NCI-H460 (cell line): ENCODE measurements at places on chromosomes 5 and 9.

- no peak for DNase-seq
Measured at GRCh38 chr9:72978744-72979143, 25.9 kb upstream of the ALDH1A1 start.

DNA sequence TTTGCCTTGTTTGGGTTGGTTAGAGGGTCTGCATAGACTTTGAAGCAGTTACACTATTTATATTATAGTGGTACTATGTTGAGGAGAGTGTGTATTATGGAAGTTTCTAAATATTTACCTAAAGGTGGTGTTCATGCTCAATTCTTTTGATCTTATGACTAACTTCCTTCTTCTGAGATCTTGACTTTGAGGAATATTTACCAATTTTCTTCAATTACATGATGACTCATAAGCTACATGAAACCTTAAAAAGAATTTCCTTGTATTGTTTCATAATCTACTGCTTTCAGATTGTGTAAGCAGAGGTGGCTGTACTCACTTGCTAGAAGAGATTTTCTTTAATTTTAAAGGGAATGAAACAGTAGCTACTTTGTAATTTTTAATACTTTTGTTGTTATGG is 276.1 kb downstream of the TAF11L14 start:
- no peak for DNase-seq

- DNase-seq: no peak
Measured at GRCh38 chr9:132187121-132187620, 25.3 kb downstream of the NTNG2 start.

DNA sequence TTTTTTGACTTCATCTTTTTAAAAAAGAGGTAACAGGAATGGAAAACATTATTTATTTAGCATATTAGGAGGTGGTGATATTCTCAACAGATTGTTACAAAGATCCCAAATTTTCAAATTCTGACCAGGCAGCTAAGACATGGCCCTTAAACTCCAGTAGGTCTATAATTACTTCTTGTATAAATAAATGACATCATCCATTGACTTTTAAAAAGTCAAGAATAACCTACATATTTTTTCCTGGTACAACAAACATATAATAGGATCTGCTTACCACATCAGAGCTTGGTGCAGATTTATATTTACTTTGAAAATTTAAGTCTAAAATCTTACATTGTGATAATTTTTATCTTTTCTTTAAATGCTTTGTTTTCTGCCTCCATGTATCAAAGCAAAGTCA is 92.2 kb upstream of the TRPM3 start:
- no peak for DNase-seq

GRCh38 chr5:141834331-141834730 is 43.9 kb downstream of the PCDH1 start:
- no peak for DNase-seq

GRCh38 chr5:55236800-55237199 is 3.4 kb upstream of the CCNO start:
- DNase-seq: no peak

DNA sequence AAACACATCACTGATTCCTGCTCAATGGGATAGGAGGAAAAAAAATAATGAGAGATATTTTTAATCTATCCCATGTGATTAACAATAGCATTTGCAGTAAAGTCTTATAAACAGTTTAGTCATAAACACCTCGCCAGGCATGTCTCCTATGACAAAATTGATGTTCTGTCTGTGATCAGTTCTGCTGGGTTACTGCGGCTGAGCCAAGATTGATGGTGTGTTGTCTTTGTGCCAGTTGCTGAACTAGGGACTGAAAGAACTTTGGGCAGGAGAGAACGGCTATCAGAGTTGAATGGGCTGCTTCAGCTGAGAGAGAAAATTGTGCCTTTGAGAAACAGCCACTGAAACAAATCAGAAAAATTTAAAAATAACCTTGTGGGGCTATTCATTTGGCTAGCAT is 37.3 kb upstream of the MAMDC2 start:
- DNase-seq: no peak

- no peak for DNase-seq
Measured at GRCh38 chr5:142925795-142926194, 155.6 kb downstream of the ARHGAP26 start.

GRCh38 chr5:116360008-116360853 is 214.4 kb downstream of the SEMA6A start:
- DNase-seq: no peak

GRCh38 chr5:207599-207998 is 10.4 kb downstream of the CCDC127 start:
- DNase-seq: no peak

- DNase-seq: no peak
Measured at GRCh38 chr5:155278532-155278931, 265.0 kb downstream of the KIF4B start.

DNA sequence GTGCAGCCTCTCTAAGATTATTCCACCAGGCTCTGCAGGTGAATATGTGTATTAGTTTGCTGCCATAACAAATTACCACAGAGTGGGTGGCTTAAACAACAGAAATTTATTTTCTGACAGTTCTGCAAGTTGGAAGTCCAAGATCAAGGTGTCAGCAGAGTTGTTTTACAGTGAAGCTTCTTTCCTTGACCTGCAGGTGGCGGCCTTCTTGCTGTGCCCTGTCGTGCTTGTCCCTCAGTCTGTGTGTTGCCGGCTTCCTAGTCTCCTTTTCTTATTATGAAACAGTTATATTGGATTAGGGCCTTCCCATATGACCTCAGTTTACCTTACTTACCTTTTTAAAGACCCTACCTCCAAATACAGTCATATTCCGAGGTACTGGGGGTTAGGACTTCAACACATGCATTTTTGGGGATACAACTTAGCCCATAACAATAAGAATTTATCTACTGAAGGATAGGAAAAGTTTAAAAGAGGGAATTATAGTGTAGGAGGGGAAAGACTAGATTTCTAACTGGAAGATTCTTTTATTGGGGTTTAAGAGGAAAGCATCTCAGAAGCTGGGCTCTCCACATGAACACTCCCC is 97.4 kb downstream of the OSTF1 start:
- peak; percentile 48 for DNase-seq

- no peak for DNase-seq
Measured at GRCh38 chr9:91391412-91391811, 29.7 kb upstream of the AUH start.

DNA sequence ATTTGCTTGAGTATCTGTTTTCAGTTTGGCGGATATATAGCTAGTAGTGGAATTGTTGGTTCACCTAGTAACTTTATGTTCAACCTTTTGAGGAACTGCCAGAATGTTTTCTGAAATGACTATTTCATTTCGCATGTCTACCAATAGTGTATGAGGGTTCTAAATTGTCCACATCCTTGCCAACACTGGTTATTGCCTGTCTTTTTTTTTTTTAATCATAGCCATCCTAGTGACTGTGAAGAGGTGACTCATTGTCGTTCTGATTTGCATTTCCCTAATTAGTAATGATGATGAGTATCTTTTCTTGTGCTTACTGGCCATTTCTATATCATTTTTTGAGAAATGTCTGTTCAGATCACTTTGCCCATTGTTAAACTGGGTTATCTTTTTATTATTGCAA is 52.5 kb downstream of the PRLR start:
- DNase-seq: no peak

GRCh38 chr9:124483481-124483880 is 23.7 kb downstream of the NR5A1 start:
- no peak for DNase-seq

GRCh38 chr9:136525841-136526499 is 19.9 kb downstream of the NOTCH1 start:
- DNase-seq: no peak

GRCh38 chr5:178211095-178212048 is 7.0 kb downstream of the HNRNPAB start:
- DNase-seq: no peak

DNA sequence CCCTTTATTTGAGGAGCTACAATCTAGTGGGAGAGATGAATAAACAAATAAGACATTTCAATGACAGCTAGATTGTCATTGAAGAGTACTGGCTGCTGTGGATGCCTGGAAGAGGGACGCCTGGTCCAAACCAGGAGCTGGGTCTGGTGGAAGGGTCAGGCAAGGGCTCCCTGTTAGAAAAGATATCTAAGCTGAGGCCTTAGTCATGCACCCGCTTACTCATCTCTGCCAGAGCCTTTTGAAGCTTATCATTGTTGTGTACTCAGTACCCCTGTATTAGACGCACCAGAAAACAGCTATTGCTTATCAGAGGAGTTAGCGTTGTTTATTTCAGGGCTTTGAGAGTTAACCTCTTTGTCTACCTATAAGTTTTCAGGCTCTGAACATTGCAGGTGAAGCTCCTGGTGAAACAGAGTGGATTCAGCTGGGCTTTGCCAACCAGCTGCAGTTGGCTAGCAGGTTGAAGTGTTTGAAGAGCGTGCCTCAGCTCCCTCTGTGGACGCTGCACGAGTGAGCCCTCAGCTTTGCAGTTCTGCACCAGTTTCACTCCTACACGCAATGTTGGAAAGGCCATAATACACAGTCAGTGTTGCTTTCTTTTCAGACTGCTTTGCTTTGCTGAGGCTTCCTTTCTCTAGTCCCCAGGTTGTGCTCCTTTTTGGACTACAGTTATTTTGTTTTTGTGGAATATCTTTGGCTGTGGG is 5.6 kb upstream of the GPR151 start:
- no peak for DNase-seq

- peak; percentile 80 for DNase-seq
Measured at GRCh38 chr9:124834591-124834990, 18.7 kb upstream of the WDR38 start.

- DNase-seq: no peak
Measured at GRCh38 chr9:73880101-73880500, 617.0 kb upstream of the RORB start.

DNA sequence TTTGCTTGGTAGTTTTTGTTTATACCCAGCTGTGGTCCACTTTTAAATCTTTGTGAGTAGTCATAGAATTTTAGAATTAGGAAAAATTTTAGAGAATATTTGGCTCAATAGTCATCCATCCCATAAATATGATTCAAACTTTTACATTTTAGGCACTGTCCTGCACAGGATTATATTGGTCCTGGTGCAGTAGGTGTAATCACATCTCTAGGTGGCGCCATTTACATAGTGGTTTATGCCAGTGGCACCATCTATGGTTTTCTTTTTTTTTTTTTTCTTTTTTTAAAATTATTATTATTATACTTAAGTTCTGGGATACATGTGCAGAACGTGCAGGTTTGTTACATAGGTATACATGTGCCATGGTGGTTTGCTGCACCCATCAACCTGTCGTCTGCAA is 260.7 kb upstream of the KCNN2 start:
- peak; percentile 23 for DNase-seq

- DNase-seq: no peak
Measured at GRCh38 chr5:38424148-38425060, 132.0 kb downstream of the LIFR start.

- no peak for DNase-seq
Measured at GRCh38 chr5:100615362-100615761, 80.2 kb downstream of the FAM174A start.

- DNase-seq: no peak
Measured at GRCh38 chr5:91281401-91281800, 101.7 kb downstream of the ARRDC3 start.

DNA sequence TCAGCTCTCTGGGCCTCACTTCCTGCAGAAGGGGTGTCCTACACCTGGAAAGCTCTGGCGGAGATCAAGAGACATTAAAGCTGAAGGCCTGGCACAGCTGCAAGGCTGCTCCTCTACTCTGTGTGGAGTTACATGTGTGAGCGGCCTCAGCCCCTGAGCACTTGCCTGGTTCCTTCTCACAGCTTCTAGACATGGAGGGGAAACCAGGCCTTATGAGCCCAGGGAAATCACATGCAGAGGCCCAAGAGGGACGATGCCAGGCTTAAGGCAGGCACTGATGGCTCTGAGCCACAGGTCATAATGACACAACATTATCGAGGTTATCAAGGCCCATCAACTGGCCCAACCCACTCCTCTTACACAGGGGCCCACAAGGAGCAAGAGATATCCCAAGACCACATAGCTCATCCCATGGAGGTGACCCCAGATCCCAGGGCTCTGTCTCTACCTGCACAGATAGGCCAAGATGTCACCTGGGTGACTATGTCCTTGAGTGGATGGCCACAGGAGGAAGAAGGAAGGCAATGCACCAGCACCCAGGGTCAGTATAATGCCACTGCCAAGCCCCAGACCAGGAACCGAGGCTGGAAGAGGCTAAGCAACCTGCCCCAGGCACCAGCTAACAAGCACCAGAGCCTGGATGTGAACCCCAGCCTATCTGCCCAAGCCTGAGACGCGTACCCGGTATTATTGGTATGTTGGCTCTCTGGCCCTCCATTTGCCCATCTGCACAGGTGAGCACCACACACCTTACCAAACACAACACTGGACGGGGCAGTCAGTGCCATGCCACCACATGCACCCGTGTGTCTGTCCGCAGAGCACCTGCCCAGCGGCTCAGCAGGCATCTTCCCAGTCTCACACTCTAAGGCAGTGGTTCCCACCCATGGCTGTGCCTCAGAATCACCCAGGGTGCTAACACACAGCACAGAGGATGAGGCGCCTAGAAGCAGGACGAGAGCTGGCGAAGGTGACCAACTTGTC is 143.3 kb downstream of the GABBR2 start:
- DNase-seq: no peak

DNA sequence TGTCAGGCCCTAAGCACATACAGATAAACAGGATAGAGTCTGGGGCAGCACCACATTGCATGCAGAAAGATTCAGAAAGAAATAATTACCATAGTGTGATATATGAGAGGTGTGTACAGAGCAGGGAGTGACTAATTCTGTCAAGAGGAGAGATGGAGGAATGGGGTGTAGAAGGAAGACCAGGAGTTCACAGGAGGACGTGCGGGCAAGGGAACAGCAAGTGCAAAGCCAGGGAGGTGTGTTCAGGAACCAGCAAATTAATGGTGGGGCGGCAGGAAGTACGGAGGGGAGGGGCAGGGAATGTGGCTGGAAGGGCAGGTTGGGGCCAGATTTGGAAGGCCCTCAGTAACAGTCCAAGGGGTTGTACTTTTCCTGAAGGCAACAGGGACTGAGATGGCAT is 17.4 kb downstream of the EGR1 start:
- no peak for DNase-seq

- peak; percentile 11 for DNase-seq
Measured at GRCh38 chr5:74316064-74316603, 324.4 kb downstream of the ENC1 start.

DNA sequence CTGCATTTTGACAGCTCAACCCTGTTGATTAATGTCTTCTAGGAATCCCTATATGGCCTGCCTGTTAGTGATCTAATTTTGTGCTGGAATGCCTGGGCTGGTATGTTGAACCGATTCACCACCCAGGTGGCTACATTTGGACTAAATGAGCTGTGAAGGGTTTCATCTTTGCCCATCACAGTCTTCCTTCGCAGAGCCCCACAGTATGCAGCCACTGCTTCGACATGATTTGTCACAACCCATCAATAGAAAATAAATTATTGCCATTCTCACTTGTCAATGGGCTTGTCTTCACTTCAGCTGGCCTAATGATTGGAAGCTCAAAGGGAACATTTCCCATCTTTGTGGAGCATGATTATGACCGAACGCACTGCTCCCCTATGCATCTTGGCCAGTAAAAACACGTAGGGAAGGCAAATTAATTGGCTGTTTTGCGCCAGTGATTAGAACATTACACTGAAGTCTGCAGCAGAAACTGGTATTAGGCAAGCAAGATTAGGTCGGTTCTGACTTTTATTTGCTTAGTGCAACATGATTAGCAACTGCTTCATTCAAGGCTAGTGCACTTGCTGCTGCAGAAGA is 408.5 kb downstream of the KIAA0825 start:
- DNase-seq: no peak
